ENCODE measurements at places on chromosomes 3 and 15.

DNA sequence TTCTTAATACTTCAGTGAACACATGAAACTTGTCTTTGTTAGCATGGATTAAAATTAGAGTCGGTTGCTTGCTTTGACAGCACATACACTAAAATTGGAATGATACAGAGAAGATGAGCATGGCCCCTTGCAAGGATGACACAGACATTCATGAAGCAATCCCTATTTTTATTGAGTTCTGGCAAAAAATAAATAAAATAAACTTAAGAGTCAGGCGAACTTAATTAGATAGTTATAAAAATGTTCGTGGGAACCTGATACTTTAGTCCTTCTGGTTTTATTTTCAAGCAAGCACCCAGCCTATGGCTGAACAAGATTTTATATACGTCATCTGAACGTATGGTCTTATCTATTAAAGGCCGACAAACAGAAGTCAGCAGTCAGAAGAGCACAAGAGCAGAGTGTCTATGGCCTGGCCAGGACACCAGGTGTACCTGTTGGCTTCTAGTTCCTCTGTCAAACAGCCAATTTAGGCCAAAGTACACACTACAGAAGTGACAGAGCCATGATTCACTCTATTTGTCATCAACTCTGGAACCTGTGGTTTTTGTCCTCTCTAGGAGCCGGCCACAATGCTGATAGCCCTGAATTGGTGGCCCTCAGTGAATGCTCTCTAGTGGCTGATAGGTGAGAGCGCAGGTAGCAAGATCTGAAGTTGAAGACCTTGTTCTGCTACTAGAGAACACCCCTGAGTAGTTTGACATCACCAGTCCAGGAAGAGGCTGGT is 64.3 kb downstream of the LEO1 start:
- DNase-seq = no peak

- no peak for DNase-seq
Measured at GRCh38 chr3:38354588-38355330, 8.2 kb downstream of the XYLB start.

DNA sequence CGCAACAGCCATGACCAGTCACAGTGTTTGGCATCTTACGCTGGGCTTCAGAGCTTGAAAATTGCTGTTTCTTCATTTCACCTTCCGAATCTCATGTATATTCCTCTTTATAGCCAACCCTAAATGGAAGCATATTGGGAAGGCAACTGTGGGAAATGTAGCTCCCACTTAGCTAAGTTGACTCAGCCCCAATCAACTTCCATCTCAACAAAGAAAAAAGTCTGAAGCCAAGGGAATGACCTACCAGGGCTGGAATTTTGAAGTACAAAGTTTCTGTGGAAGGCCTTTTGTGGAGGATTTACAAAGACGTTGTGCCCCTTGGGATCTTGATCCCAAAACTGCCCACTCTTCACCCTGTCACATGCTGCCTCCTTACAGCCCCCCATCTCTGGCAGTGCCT is 85.2 kb upstream of the OXTR start:
- DNase-seq = no peak

- DNase-seq = no peak
Measured at GRCh38 chr3:151787626-151788025, 26.3 kb upstream of the AADAC start.
